Naive thymus-derived CD8-positive, alpha-beta T cell (primary cell): ENCODE measurements at places on chromosomes 1 and 21.
A peak's percentile ranks its signal among the peaks of the same experiment; 100 is the strongest.

GRCh38 chr1:62720946-62721554, 32.9 kb upstream of the DOCK7 start:
- DNase-seq: no peak
- H3K4me1 ChIP-seq: no peaks in the 10 kb centered on the region
- no peak overlapping the region for H3K27ac ChIP-seq
- no peak overlapping the region for H3K4me3 ChIP-seq
- H3K36me3 ChIP-seq: no peaks in the 10 kb centered on the region

GRCh38 chr1:41664861-41665640, 180.6 kb upstream of the EDN2 start:
- peaks cover 74% of the 10 kb centered on the region for H3K4me1 ChIP-seq
- no peak overlapping the region for H3K4me3 ChIP-seq
- DNase-seq: no peak
- peak overlapping the region; percentile 29 for H3K27ac ChIP-seq
- H3K27me3 ChIP-seq: no peaks in the 10 kb centered on the region
- no peaks in the 10 kb centered on the region for H3K36me3 ChIP-seq

- no peak for DNase-seq
- H3K27me3 ChIP-seq: no peaks in the 10 kb centered on the region
- no peak overlapping the region for H3K27ac ChIP-seq
- H3K4me3 ChIP-seq: no peak overlapping the region
- no peaks in the 10 kb centered on the region for H3K36me3 ChIP-seq
- H3K4me1 ChIP-seq: no peaks in the 10 kb centered on the region
These were observed 25.1 kb upstream of the PLEKHA6 start for GRCh38 chr1:204384636-204385352.

- H3K27me3 ChIP-seq: no peaks in the 10 kb centered on the region
- no peak overlapping the region for H3K27ac ChIP-seq
- H3K36me3 ChIP-seq: peaks cover 43% of the 10 kb centered on the region
- H3K4me3 ChIP-seq: no peak overlapping the region
These were observed 92.4 kb downstream of the EIF4G3 start for GRCh38 chr1:21084111-21084810.

- H3K36me3 ChIP-seq: no peaks in the 10 kb centered on the region
- no peak overlapping the region for H3K27ac ChIP-seq
- DNase-seq: no peak
- H3K4me3 ChIP-seq: no peak overlapping the region
These were observed 246.6 kb upstream of the AJAP1 start for GRCh38 chr1:4407851-4408250.

GRCh38 chr1:10724052-10724494, 72.4 kb downstream of the CASZ1 start:
- no peaks in the 10 kb centered on the region for H3K36me3 ChIP-seq
- no peaks in the 10 kb centered on the region for H3K4me1 ChIP-seq
- no peak overlapping the region for H3K27ac ChIP-seq
- no peaks in the 10 kb centered on the region for H3K27me3 ChIP-seq
- no peak overlapping the region for H3K4me3 ChIP-seq
- no peak for DNase-seq

DNA sequence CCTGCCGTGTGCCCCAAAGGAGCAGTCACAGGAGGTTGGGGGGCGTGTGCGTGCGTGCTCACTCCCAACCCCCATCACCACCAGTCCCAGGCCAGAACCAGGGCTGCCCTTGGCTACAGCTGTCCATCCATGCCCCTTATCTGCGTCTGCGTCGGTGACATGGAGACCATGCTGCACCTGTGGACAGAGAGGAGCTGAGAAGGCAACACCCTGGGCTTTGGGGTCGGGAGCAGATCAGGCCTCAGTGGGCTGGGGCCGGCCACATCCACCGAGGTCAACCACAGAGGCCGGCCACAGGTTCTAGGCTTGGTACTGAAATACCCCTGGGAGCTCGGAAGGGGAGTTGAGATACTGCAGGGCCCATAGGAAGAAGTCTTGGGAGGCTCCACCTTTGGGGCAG, 23.5 kb downstream of the COL6A1 start:
- H3K27ac ChIP-seq: no peak overlapping the region
- H3K4me3 ChIP-seq: no peak overlapping the region
- H3K4me1 ChIP-seq: no peaks in the 10 kb centered on the region

GRCh38 chr1:111989531-111990025, at the start of gene KCND3:
Gene KCND3 (minus strand): TSS chr1:111989668.
- H3K4me1 ChIP-seq: peaks cover 18% of the 10 kb centered on the region
- no peaks in the 10 kb centered on the region for H3K36me3 ChIP-seq
- no peak within 1 kb of the TSS for H3K27ac ChIP-seq
- no peak for DNase-seq
- peaks cover 78% of the 10 kb centered on the region for H3K27me3 ChIP-seq

GRCh38 chr1:15882665-15883064, 35.2 kb downstream of the SPEN start:
- H3K4me3 ChIP-seq: peak overlapping the region; percentile 29
- peaks cover 1% of the 10 kb centered on the region for H3K36me3 ChIP-seq
